ENCODE measurements at places on chromosomes 1 and 21.

DNA sequence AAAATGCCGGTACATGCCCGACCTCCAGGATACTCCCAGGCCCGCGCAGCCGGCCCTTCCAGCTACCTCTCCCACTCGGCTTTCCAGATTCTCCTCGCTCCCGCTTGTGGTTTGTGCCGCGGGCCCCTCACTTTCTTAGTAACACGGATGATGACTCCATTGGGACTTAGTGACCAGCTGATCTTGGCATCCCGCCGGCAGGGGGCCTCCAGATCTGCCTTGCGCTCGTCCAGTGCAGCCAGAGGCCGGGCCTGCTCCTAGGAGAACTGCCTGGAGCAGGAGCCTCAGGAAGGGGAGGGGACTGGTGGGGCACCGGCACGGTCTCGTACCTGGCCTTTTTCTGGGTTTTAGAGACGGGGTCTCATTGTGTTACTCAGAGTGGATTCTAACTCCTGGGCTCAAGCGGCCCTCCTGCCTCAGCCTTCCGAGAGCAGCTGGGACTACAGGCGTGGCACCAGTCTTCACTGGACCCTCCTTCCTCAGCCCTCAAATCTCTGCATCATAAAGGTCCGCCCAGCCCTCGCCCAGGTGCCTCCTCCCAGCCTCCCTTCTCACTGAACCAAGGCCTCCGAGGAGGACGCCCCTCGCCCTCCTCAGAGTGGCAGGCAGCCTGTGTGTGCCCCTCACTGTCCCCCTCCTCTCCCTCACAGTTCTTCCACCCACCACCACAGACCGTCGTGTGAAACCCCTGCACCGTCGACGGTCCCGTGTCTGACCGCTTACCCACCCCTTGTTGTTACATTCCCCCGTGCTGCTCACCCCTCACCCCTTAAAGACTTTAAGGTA is 78.6 kb downstream of the SLC25A24 start:
- peak; percentile 15 for DNase-seq

DNA sequence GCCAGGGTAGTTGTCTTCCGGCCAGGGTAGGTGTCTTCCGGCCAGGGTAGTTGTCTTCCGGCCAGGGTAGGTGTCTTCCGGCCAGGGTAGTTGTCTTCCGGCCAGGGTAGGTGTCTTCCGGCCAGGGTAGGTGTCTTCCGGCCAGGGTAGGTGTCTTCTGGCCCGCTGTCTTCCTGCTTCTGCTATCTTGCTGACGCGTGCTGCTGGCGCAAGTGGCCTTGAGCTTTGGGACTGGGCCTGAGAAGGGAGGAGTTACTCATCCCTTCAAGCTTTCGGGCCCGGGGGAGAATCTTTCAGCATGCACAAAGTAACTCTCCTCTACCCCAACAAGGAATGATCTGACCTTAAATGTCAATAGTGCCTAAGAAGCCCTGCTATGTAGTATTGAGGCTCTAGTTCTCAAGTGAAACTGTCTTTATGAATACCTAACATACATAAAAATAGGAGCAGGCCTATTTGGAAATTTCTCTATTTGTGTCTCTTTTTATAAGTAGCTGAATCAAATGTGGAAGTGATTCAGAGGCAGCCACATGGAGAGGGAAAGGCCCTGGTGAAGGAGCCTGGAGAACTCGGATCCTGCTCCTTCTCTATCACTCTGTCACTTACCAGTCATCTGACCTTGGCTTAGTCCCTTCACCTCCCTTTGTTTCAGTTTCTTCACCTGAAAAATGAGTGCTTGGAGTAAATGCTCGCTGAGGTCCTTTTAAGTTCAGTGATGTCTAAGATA is 65.6 kb downstream of the RGL1 start:
- DNase-seq = no peak

- peak; percentile 18 for DNase-seq
These were observed 173.9 kb downstream of the LTN1 start for GRCh38 chr21:28818663-28819278.

DNA sequence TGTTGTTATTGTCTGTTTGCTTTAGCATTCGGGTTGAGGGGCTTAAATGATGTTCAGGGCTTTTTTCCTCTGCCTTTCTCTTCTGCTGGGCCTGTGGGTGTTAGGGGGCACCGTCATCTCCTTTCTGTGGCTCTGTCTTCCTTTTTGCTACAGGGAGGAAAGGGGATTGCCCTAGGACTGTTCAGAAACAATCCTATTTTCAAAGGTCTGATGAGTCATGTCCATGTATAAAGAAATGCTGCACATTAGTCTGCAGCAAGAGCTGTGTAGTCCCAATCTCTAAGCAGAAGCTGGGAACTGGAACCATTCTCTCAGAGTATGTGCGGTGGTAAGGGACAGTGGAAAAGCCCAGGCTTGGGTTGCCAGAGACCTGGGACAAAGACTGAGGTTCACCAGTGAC is 462.3 kb downstream of the OMA1 start:
- no peak for DNase-seq

GRCh38 chr1:37420456-37420855 is 53.9 kb upstream of the ZC3H12A start:
- peak; percentile 12 for DNase-seq

DNA sequence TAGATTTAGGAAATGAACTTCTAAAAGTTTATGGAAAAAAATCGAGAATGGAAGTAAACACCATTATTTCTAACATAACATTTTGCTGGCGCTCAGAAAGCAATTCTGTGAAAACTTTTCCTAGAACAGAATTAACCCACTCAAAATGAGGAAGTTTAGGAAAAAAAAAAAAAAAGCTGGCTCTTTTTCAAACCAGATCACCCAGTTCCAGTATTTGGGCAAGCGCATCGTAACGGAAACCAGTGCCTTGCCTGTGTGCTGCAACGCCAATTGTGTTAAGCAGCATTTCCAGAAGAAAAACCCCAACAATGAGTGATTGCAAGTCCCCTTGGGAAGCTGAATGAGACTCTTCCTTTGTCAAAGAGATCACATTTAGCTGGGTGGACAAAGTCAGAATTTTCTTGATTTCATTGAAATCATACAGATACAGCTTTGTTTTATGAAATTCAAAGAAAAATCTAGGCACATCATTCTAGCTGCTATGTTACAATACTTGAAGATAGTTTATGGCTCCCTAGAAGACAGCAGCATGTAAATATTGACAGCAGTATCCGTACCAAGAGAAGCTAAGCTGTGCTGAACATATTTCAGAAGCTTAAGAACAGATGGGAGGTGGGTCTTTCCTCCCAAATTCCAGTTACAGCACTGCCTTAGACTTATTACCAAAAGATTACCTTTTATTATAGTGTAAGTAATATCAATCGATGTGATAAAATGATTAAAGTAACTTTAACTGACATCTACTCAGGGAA is 113.4 kb downstream of the ERG start:
- no peak for DNase-seq

GRCh38 chr1:227558732-227559262 is 4.6 kb upstream of the ZNF678 start:
- DNase-seq = no peak

- DNase-seq = no peak
These were observed 64.6 kb upstream of the EFHD2 start for GRCh38 chr1:15344800-15345704.

- DNase-seq = no peak
These were observed 374.4 kb upstream of the PRMT6 start for GRCh38 chr1:106681939-106682522.

DNA sequence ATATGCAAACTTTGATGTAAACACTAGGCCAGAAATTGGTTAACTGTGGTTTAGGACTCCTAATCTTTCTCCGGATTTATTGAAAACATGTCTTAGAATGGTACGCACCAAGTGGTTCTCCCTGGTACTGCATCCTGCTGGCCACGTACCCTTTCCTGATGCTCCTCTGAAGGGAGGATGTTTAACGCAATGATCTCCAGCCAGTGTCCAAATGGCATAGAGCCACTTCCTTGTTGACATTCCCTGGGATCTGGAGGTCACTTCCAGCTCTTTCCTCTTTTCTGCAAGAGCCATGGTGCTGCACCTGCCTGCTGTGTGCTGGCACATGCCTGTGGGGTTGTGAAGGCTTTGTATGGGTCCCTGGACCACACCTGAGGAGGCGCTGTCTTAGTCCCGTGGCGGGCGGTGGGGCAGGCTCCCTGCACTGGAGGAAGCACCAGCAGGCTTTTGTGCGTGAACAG is 53.9 kb downstream of the GALNT2 start:
- no peak for DNase-seq

DNA sequence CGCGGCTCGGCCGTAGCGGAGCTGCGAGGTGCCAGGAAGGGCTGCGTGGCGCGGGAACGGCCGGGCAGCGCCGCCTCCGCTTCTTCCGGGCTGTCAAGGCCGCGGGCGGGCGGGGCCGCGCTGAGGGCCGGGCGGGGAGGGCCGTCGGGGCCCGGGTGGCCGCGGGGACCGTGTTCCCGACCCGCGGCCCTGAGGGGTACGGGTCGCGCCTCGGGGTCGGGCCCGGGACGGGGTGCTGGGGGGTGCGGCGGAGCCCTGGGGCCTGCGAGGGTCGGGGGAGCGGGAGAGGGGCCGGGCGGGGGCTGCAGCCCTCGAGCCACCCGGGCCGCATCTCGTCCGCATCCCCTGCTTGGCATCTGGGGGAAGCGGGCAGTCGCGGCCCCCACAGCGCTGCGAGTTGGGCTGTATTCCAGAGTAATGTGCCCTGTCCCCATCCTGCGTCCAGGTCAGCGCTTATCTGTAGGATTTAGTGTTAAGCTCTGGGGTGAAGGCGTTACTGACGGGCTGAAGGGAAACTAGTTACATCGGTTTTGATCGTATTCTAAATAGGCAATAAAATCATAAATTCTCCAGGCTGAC is 379 bp downstream of the RER1 start:
- no peak for DNase-seq

- DNase-seq = no peak
These were observed 201.5 kb downstream of the NTNG1 start for GRCh38 chr1:107342316-107342715.

GRCh38 chr1:106637566-106637965 is 418.9 kb upstream of the PRMT6 start:
- DNase-seq = no peak

DNA sequence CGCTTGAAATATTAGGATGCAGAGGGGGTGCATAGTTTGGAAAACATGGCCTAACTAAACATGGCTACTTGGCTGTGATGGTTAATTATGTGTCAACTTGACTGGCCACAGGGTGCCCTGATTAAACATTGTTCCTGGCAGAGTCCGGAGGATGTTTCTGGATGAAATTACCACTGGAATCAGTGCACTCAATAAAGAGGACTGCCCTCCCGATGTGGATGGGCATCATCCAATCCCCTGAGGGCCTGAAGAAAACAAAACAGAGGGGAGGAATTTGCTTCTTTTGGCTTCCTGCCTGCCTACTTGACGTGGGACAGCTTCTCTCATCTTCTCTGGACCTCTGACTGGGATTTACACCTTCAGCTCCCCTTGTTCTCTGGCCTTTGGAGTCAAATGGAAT is 79.1 kb upstream of the KCNE2 start:
- DNase-seq = peak; percentile 57

DNA sequence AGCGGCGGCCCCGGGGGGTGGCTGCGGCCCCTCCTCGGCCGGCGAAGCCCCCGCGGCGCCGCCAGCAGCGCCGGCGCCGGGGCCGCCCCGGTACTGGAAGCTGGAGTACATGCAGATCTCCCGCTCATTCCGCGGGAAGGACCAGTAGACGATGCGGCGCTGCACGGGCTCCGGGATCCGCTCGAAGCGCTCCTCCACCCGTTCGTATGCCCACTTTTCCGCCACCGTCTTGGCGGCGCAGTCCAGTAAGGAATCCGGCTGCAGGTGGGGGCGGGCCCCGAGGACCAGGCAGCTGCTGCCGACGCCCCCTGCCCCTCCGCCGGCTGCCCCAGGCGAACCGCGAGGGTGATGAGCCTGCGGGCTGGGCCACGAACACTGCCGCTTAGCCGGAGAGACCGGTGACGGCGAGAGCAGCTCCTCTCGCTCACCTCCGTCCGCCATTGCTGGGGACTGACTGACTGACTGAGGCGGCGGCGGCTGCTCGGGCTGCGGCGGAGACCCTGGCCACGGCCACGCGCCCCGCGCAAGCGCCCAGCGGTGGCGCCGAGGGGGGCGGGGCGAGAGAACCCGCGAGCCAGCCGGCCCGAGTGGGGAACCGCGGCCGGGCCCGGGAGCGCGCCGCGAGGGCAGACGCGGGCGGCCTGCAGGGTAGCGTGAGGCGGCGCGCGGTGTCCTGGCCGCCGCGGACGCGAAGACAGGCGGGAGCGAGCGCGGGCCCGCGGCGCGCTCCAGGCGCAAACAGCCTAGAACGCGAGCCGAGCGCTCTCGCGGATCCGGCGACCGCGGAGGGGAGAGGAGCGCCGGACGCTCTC is at the start of gene ZSWIM5:
Gene ZSWIM5, minus strand, starts transcription at position 696 of the 812 bp plus-strand sequence. Its CDS starts 255 bp downstream, at position 441.
- DNase-seq = peak; percentile 46

GRCh38 chr1:196650403-196650802 is 1.4 kb upstream of the CFH start:
- no peak for DNase-seq

- DNase-seq = no peak
These were observed 179.3 kb downstream of the VAV3 start for GRCh38 chr1:107785496-107786202.

DNA sequence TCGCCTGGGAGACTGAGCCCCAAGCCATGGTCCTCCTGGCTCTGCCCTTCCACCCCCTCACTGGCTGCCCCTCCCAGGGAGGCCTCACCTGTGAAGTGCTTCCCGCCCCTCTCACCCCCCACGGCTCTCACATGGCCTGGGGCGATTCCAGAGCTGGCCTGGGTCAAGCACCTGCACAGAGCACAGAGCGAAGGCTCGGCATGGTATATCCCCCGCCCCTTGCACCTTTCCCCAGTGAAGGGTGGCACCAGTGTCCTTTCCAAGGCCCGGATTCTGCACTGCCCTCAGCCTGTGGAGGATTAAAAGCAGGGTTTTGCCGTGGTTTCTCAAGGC is 1.1 kb upstream of the AJAP1 start:
- DNase-seq = no peak

DNA sequence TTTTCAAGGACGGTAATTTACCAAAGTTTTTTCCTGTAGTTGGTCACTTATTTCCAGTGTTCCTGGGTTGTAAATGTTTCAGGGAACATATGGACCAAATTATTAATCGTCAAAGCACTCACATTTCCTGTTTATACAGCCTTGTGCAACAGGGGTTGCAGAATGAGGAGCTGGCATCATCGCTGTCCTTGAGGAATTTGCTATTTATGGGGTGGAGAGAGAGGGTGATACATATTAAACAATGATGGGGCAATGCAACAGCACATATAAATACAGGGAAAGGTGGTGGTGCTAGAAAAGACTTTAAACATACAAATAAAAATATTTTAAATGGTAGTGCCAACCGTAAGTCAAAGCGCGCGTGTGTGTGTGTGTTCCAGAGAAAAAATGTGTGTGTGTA is 369.8 kb downstream of the NPHP4 start:
- DNase-seq = peak; percentile 49

- peak; percentile 54 for DNase-seq
These were observed 1107.5 kb upstream of the B3GALT2 start for GRCh38 chr1:194293851-194294405.

GRCh38 chr21:38804030-38804788 is 1.5 kb upstream of the ETS2 start:
- peak; percentile 67 for DNase-seq

GRCh38 chr21:16124378-16125138 is 394.8 kb downstream of the USP25 start:
- peak; percentile 90 for DNase-seq

- peak; percentile 27 for DNase-seq
These were observed 7.3 kb upstream of the USP1 start for GRCh38 chr1:62429581-62429980.

GRCh38 chr1:13756557-13757315 is 56.7 kb downstream of the PRDM2 start:
- no peak for DNase-seq

GRCh38 chr1:243850452-243851256 is 611 bp upstream of the AKT3 start:
- DNase-seq = peak; percentile 80
